ENCODE measurements at places on chromosomes 4 and X.

GRCh38 chrX:155747520-155747919, 133.6 kb upstream of the VAMP7 start:
- DNase-seq, result no peak

- no peak for DNase-seq
Observed at GRCh38 chr4:20532116-20532790, 168.0 kb upstream of the PACRGL start.

DNA sequence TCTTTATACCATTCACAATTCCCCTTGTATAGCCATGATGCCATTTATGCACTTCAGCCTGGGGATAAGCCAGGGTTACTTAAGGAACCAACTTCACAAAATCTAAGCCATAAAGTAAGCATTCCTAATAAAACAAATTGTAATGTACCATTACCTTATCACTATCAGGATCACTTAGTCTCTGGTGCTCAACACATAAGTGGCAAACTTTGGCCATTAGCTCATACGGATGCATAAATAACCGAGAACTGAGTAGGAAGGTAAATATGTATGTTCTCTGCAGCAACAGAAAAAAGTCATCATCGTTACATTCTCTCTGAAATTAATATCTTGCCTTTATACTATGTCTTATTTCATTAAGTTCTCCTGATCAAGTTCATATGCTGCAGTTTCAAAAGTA, 14.4 kb downstream of the RASGEF1B start:
- DNase-seq, result no peak

GRCh38 chr4:94653984-94654609, 103.7 kb upstream of the BMPR1B start:
- DNase-seq, result no peak
